ENCODE measurements at places on chromosomes 12 and 14. TPM values are rescaled to one million over a fixed set of nuclear protein-coding genes. Genes with fewer than 3 reads are reported as not detected.

Gene POTEG
- total RNA-seq: not detected

GRCh38 chr12:109881752-109882151 is 1.4 kb upstream of the GLTP start:
- no peak for DNase-seq

Gene EDDM3A
- total RNA-seq: not detected

DNA sequence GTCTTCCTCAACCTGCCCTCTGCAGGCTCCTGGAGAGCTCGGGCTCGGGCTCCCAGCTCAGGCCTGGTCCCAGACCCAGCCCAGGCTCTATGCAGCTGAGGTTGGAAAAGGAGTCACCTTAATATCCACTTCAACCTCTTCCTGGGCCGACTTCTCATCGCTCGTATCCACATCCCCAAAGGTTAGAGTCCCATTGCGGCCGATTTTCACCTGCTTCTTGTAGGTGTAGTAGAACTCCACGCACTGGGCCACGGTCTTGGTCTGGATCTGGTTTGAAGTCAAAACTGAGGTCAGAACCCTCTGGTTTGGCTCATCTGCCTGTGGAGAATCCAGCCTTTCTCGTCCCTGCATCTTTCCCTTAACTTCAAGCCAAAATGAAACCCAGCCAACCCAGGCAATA is 8.4 kb upstream of the PNMA1 start:
- no peak for DNase-seq

Gene TPH2
- total RNA-seq: not detected

Gene KRT82
- total RNA-seq: not detected

Gene LIMA1
- 115 TPM for total RNA-seq

- no peak for DNase-seq
Observed at GRCh38 chr14:32761381-32761968, 177.2 kb upstream of the NPAS3 start.

DNA sequence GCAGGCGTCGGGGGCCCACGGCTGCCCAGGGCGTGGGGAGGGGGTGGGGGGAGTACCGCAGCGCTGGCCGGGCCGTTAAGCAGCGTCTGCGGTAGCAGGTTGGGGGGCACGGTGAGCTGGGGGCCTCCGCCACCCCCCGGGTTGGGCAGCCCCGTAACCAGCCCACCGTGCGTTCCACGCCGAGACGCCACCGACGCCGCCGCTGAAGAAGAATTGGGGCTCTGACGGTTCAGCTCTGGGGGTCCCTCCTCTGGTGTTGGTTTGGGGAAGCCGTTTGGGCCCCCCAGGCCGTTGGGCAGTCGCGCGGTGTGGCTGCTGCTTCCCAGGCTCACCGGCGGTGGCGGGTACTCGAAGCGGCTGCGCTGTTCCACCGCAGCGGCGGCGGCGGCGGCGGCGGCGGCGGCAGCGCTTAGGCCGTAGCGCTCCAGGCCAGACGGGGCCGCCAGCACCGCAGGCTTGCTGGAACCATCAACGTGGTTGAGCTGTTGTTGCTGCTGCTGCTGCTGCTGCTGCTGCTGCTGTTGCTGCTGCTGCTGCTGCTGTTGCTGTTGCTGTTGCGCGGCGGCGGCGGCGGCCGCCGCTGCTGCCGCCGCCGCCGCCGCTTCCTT is 1.5 kb downstream of the IRF2BPL start:
- peak; percentile 61 for DNase-seq

GRCh38 chr12:15346488-15346887 is 24.2 kb downstream of the PTPRO start:
- no peak for DNase-seq

DNA sequence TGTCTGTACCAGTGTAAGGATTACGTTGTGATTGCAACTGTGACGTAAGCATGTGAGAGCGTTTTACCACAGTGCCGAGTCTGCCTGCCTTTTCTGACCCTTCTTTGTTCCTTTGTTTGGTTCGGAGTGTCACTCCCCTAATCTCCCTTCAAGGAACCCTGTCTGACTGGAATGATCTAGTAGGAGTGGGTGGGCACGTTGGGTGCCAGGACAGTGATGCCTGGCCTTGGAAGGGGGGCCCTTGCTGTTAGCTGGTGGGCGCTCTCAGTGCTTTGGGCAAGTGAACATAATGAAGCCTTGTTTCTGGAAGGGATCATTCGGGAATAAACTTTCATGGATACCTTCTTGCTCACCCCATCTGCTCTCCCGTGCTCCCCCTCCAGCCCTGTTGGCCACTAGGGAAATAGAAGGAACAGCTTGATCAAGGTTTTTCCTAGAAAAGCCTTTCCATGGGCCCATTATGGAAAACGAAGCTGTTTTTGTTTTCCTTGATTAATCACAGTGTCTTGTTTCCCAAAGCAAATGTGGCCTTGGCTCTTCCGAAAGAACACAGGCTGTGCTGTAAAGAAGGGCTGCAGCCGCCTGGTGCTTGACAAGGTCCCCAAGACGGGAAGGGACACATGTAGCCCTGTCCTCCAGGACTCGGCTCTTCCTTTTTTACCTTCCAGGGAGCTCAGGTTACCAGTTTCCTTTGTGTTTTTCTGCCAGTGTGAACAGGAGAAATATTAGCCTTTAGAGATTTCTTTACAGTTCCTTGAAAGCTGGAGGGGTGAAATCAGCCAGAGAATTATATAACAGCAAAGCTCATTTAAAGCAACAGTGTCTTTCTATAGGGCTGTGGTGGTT is 215.5 kb downstream of the CRADD start:
- no peak for DNase-seq

GRCh38 chr14:105223770-105224544 is 24.4 kb upstream of the BTBD6 start:
- DNase-seq: no peak

Gene BBOF1
- total RNA-seq: 1.0 TPM

DNA sequence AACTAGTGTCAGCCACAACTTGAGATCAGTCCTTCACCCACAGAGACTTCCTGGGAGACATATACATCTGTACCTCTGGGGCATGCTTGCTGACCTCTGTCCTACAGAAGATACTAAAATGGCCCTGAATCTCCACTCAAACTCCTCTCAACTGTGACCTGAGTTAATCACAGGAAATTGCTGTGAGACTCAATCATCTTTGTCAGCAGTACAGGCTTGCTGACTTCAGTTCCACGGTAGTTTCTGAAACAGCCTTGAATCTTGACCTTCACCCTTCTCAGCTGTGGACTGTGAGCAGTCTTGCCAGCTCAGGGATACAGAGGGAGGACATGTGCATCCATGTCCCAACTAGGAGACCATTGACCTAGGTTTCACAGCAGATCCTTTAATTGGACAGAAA is 1.4 kb upstream of the KLRC1 start:
- no peak for DNase-seq

Gene MMP19
- total RNA-seq: not detected

- no peak for DNase-seq
Observed at GRCh38 chr14:59509101-59509500, 24.8 kb downstream of the JKAMP start.

DNA sequence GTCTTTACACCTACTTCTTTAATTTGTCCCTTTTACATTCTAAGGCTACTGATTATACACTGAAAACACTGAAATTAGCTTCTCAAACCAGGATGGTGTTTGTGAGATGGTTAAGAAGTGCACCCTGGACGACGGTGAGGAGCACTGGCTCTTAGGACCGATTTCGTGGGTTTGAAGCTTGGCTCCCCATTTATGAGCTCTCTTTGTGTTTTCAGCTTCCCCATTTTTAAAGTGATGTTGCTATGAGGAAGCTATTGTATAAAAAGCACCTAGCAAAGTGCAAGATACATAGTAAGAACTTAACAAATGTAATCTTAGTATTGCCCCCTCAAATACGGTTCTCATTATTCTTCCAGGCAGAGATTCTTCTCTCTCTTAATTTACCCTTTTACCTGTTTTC is 4.7 kb downstream of the NFYB start:
- DNase-seq: no peak

Gene KRT6C
- not detected for total RNA-seq

- DNase-seq: no peak
Observed at GRCh38 chr12:109727039-109727723, 13.6 kb downstream of the FAM222A start.

GRCh38 chr14:22471545-22472121 is 117.4 kb downstream of the DAD1 start:
- DNase-seq: no peak

Gene ZC2HC1C
- 2.1 TPM for total RNA-seq

Data from activated CD4-positive, alpha-beta memory T cell treated with anti-CD3 and anti-CD28 coated beads for 36 hours (primary cell).